Activated T-cell treated with anti-CD3 and anti-CD28 coated beads, Interleukin-2, amount 50 U/mL, for 72 hours (primary cell): ENCODE measurements at places on chromosomes 5 and 9. TPM values are rescaled to one million over a fixed set of nuclear protein-coding genes. Genes with fewer than 3 reads are reported as not detected.

The TERT gene
- total RNA-seq = 5.1 TPM

The ADCY2 gene
- total RNA-seq = not detected

GRCh38 chr5:123170816-123171215, 81.8 kb downstream of the PRDM6 start:
- DNase-seq = no peak

GRCh38 chr9:110284211-110284844, 28.0 kb upstream of the TXN start:
- DNase-seq = no peak

DNA sequence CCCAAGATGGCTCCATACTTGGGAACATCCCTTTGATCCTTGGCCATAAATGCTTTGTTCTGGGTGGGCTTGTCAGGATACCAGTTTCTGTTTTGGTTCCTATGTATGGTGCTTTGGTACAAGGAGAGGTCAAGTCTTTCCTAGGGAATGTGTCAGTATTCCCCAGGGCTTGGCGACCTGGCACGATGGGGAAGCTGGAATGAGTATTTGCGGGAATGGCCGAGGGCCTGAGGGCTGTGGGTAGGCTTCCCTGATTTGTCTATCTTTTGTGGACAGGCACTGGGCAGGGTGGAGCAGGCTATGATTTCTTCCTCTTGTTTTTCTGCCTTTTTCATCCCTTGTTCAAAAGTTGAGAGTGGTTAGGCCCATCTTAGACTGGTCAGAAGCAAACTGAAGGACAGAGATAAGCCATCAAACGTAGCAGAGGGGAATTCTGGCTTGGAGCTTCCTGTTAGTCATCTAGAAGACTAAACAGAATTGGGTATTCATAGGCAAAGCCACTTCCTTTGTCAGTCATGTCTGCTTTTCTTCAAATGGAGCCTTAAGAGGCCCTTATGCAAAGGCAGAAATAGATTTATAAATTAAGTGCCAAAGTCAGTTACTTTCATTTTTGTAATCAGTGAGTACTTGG, 13.7 kb downstream of the DOCK2 start:
- peak; percentile 54 for DNase-seq
